ENCODE measurements at places on chromosomes 5 and 9. TPM values are rescaled to one million over a fixed set of nuclear protein-coding genes. Genes with fewer than 3 reads are reported as not detected.
A peak's percentile ranks its signal among the peaks of the same experiment; 100 is the strongest.

PCDHGC5 gene
- 1.2 TPM for total RNA-seq

DNA sequence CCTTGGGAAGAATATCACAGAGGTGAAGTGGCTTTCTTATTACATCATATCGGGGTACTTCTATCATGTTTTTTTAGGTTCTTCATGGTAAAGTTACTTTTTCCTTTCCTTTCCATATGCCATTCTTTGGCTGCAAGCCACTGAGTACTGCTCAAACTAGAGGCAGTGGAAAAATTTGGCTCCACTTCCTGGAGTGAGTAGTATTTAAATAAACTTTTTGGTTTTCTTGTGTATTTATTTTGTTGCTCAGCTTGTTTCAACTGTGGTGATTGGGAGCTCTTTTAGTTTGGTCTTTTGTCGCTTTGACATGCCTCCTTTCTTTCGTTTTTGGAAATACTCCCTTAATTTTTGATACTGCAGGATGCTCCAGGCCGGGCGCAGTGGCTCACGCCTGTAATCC, 69.8 kb downstream of the WDR70 start:
- no peak for DNase-seq

GRCh38 chr9:85738509-85738908, 3.2 kb downstream of the AGTPBP1 start:
- DNase-seq = no peak

- DNase-seq = no peak
These were observed 149.0 kb downstream of the INSYN2B start for GRCh38 chr5:169831331-169831730.

GRCh38 chr5:146884066-146884626, 5.6 kb upstream of the PPP2R2B start:
- DNase-seq = no peak

DNA sequence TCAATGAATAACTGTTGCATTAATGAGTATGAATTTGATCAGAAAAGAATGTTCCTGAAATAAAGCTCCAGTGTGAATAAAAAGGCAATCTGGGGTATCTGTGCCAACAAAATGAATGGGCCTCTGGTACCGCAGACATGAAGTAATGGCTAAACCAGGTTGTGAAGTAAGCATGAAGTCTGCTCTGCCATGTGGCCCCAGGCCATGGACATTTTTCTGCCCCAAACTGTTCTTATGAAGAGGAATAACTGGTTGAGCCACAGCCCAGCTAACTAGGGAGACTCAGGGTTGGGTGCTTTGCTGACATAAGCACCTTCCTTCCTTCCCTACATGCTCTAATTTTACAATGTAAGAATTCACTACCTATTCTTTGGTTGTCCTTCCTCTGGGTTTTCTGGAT, 147.4 kb upstream of the LRRTM2 start:
- DNase-seq = peak; percentile 39

GRCh38 chr5:179730356-179730755, 2.3 kb upstream of the MAML1 start:
- DNase-seq = no peak

- DNase-seq = no peak
These were observed 140.6 kb downstream of the COMMD10 start for GRCh38 chr5:116225281-116225922.

DNA sequence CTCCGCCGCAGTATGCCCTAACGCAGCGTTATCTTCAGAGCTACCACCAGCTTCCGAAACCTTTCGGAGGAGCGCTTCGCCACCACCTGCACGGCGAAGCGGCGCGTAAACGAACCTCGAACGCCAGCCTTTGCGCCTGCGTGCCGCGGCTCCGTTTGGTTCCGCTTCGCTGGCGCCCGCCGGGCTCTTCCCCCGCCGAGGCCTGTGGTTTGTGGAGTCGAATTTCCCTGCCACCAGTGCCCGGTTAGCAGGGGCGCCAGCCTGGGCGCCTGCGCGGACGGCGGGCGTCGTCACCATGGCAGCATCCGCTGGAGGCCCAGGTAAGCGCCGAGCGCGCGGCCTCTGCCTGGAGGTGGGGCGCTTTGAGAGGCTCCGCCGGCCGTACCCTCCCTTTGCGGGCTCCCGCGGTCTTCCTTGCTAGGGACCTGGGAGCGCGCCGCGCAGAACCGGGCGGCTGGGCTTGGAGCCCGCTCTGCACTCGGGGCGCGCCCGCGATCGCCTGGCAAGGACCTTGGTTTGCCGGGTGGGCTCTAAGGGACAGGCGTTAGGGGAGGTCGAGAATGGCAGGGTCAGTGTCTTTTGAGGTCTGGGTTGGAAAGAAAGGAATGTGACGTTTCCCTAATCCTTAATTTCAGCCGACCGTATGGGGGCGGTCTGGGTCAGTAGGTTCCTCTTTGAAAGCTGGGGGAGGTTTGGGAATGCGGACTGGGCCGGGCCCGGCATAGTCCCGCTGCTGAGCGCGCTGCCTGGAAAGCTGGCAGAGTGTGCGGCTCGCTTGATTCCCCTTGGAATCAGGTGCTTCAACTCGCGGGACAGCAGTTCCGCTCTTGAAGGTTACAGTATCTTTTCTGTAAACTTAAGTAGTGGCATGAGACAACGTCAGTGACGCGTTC, at the start of gene FAM151B:
Gene FAM151B, plus strand, starts transcription at position 272 of the 893 bp plus-strand sequence. Its CDS starts 24 bp downstream, at position 296.
- DNase-seq = peak; percentile 90

DNA sequence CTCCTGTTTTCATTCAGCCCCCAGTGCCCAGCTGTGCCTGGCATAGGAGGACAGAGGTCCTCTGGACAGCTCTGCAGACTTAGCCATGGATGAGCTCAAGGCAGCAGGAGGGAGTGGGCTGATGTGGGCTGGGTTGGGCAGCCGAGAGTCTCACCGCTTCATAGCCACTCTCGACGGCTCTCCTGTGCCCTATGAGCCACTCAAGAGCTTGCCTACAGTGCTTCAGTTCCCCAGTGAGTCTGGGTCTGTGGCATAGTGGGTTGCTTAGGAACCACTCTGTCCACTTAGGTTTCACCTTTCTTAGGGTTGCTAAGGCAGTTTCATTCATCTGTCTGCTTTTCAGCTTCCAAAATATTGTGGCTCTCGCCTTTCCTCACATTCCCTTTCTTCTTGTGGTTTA, 296.8 kb downstream of the ICE1 start:
- no peak for DNase-seq

All from psoas muscle (tissue), 8 donors.